Activated CD4-positive, alpha-beta T cell treated with anti-CD3 and anti-CD28 coated beads, Interleukin-2, Interleukin-4, amounts not matched to agents 100 ng/mL and 50 ng/mL, durations not matched to agents 16 hours and 8 hours (primary cell): ENCODE measurements at places on chromosomes 1 and 21.
A peak's percentile ranks its signal among the peaks of the same experiment; 100 is the strongest.

GRCh38 chr1:218412171-218412570, 67.0 kb downstream of the TGFB2 start:
- no peak for DNase-seq

GRCh38 chr1:193927550-193927949, 741.1 kb upstream of the B3GALT2 start:
- no peak for DNase-seq

DNA sequence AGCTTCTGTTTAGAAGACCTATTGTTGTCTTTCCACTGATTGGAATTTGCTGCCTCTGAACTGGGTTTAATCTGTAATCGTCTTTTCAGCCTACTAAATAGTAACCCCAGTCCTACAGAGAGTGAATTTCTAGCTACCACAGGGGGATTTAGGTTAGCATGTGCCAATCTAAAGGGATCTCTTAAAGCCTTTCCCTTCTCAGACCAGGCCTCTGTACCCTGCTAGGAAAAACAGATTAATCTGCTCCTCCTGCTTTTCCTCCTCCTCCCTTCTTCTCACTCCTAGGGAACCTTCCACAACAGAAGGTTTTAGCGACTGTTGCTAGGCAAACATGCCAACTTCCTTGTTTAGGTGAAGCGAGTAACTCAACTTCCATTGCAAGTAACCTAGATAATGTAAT, 1.3 kb upstream of the RC3H1 start:
- DNase-seq, result no peak

- no peak for DNase-seq
These were observed 21.2 kb upstream of the CENPF start for GRCh38 chr1:214581785-214582184.

DNA sequence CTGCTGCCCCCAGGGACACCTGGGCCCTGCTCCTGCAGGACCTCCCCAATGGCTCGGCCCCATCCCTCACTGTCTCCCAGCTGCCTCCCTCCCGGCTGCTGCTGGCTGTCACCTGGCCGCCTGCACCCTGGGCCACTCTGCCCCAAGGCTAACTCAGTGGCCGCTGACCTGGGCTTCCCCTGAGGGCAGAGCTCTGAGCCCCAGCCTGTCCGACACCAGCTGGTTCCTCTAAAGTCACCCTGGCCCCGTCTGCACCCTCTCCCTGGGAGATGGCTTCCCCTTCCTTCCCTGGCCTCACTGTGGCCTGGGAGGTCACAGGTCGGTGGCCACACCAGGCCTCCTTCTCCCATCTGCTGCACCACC, 15.0 kb downstream of the ITGB2 start:
- DNase-seq, result no peak

DNA sequence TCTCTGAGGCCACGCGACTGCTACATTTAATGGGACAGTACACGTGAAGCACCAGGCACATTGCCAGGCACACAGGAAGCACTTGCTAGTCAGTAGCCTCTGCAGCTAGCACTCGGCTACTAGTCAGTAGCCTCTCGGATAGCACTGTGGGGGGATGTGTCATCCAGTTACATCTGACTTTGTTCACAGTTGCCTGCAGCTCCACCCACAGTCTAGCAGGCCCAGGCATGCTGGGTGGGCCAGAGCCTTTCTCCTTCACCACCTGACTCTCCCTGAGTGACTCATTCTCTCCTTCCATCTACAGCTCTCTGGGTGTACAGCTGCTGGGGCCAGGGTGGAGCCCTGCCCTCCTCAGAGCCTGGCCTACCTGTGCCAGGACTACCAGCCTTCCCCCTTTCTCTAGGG, 51.5 kb downstream of the PTPRF start:
- DNase-seq, result peak; percentile 35

- no peak for DNase-seq
These were observed 894 bp upstream of the TSEN15 start for GRCh38 chr1:184050636-184051035.

- no peak for DNase-seq
These were observed 42.2 kb upstream of the TNFSF4 start for GRCh38 chr1:173249349-173249748.

- DNase-seq, result no peak
These were observed 18.1 kb upstream of the SAMD13 start for GRCh38 chr1:84283381-84283780.

DNA sequence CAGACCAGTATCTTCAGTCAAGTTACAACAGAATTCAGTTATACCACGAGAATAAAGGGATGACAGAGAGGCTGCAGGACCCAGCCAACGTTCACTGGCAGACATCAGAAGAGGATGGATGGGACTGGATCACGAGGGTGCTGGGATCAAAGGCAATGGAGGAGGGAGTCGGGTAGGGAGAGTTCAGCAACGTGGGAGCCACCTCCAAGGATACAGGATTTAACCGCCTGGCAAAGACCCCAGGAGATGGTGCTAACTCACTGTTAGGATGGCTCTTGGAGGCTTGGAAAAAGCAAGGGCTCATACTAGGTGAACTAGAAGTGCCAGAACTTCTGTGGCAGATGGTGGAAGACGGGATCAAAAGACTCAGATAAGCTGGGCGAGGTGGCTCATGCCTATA, 99.1 kb upstream of the DISP3 start:
- DNase-seq, result no peak

DNA sequence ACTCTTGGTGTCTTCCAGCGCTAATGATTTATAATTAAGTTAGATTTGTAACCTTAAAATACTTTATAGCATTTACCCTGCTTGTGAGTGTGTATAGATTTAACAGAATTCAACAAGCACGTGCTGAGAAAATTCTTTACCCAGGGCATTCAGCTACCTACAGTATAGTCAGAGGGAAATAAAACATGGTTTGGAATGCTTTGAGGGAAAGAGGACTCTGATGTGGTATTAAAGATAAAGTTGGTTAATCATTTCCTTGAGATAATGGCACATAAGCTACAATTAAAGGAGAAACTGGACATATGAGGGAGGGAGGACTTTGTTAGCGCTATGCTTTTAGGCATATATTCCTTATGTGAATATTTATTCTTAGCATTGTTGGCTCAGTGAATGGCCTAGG, 26.4 kb upstream of the IL12RB2 start:
- no peak for DNase-seq

DNA sequence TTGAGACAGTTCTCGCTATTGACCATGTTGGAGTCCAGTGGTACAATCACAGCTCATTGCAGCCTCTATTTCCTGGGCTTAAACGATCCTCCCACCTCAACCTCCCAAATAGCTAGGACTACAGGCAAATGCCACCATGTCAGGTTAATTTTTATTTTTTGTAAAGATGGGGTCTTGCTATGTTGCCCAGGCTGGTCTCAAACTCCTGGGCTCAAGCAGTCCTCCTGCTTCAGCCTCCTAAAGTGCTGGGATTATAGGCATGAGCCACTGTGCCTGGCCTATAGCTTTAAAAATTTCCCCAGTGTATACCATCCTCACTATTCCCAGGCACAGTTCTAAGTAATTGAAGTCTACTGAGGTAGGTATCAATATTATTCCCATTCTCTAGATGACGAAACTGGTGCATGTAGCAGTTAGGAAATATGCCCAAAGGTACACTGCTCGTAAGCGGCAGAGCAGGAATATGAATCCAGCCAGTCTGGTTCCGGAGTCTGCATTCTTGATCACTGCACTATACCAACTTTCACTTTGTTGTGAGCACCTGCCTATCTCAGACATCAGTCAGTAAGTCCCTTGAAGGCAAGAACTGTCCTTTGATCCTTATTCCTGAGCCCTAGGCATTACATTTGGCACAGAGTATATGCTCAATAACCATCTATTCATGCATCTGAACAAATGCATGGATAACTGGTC, 11.5 kb upstream of the SRP9 start:
- DNase-seq, result no peak

- peak; percentile 67 for DNase-seq
These were observed 19.9 kb downstream of the ATP8B2 start for GRCh38 chr1:154344977-154345837.

- DNase-seq, result no peak
These were observed 18.5 kb downstream of the WLS start for GRCh38 chr1:68213843-68214242.

GRCh38 chr1:92822879-92823278, 9.0 kb upstream of the RPL5 start:
- no peak for DNase-seq

DNA sequence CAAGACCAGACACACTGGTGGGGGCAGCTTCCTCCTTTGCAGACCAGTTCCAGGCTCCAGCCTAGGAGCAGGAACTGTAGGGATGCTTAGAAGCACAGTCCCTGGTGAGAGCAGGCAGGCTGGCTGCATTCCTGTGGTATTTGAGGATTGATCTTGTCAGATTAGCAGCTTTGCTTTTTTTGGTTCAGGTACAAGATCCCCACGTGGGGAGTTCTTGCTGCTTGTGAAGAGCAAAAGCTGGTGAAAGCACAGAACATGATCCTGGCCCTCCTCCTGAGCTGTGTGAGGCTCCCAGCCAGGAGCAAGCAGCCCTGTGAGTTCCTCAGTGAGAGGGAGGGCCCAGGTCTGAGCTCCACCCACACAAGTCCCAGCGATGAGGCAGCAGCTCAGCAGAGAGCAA, 75.3 kb upstream of the ARTN start:
- no peak for DNase-seq

GRCh38 chr1:115732316-115732715, 36.2 kb downstream of the CASQ2 start:
- DNase-seq, result no peak

GRCh38 chr1:201016211-201016651, 7.3 kb downstream of the KIF21B start:
- DNase-seq, result no peak

GRCh38 chr1:156236164-156236563, 5.8 kb upstream of the BGLAP start:
- no peak for DNase-seq

DNA sequence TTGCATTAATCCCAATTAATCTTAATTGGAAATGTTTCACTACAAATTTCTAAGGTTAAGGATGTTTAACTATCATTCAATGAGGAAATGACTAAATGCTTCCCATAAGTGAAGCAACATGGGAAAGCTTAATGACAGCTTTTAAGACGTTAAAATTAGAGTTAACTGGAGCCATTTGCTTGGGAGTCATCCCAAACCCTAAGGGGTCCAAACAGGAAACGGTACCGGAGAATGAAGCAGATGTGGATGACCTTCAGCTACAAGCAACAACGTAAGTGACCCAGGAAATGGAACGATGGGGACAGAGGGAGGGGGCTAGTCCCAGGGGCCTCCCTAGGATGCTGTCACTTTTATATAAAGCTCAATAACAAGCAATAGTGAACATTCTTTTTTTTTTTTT, 62.2 kb downstream of the CAPZB start:
- no peak for DNase-seq

- DNase-seq, result peak; percentile 56
These were observed 29.8 kb upstream of the CACYBP start for GRCh38 chr1:174969977-174970376.

- DNase-seq, result no peak
These were observed 53.6 kb downstream of the KIF21B start for GRCh38 chr1:200969726-200970561.

DNA sequence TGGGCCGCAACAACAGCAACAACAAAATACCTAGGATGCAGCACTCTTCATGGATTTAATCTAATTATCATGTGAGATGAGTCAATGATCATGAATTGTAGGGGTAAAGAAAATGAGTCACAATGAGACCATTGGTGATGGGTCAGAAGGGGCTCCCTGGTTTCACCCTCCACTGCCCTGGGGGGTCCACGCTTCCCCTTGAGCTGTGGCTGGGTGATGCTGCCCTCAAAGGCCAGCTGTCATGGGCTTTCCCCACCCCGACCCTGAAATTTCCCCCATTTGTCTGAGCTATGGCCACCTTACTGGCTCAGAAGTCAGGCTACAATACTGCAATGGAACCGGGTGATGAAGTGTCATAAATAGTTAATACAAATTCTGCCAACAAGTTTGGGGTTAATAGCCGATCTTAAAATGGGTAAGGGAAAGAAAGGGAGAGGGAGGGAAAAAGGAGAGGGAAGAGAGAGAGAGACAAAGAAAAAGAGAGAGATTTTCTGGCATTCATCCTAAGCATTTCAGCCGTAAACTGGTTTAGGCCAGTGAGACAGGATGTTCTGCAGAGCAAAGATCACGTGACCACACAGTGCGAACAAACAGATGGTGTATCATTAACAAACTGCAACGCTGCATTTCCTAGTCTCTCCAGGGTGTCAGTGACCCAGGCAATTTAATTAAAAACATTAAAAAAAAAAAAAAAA, 143.4 kb upstream of the ERRFI1 start:
- peak; percentile 76 for DNase-seq

GRCh38 chr1:239125027-239125426, 261.3 kb upstream of the CHRM3 start:
- no peak for DNase-seq

DNA sequence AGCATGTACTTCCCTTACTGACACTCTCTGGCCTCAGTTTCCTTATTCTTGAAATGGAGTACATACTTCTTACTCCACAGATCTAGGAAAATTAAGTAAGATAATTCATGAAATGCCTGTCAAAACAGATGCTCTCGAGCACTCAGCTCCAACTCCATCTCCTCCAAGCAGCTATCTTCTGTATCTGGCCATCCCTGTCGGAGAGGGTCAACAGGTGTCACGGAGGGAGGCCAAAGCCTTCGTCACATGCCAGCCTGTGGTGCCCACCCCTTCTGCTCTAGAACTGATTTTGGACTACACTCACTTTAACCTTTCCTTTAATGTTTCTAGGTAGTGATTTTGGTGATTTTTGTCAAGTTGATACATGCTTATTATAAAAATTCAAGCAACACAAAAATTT, 18.8 kb upstream of the PKP1 start:
- DNase-seq, result no peak

DNA sequence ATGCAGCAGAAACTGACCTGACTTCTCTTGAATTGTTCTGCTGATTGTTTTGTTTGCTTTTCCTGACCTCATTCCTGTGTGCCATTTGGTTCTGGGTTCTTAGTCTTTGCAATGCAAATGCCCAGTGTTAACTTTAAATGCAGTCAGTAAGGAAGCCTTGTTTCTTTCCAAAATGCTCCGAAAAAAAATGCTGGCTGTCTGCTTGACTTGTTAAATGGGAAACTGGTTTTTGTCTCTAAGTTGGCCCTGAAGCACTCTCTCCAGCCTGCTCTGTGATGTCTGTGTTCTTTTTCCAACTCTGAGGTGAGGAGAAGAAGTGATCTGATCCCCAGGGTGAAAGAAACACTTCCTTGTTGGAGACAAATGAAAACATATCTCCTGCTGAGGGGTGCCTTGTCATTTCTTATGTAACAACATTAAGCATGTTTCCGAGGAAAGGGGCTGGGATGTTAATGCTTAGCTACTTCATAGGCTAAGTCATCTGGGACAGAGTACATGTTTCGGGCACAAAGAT, 256.3 kb upstream of the ADGRL4 start:
- no peak for DNase-seq

DNA sequence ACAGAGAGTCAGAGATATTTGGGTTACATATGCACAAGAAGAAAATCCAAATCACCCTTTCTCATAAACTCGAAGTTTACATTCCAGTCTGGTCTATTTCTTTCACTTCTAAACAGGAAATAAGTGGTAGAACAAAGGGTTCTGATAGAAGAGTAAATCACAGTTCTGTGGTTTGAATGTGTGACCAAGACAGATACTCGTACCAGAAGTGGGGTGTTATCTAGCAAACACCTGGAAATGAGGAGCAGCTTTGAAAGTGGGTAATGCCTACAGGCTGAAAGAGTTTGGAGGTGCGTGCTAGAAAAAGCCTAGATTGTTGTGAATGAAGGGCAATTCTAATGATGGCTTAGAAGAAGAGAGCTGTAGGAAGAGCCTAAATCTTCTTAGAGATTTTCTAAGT, 74.7 kb downstream of the FH start:
- no peak for DNase-seq
